Activated CD4-positive, alpha-beta T cell treated with anti-CD3 and anti-CD28 coated beads, Interleukin-2, amount 50 U/mL, for 48 hours (primary cell): ENCODE measurements at places on chromosomes 16 and 17.

DNA sequence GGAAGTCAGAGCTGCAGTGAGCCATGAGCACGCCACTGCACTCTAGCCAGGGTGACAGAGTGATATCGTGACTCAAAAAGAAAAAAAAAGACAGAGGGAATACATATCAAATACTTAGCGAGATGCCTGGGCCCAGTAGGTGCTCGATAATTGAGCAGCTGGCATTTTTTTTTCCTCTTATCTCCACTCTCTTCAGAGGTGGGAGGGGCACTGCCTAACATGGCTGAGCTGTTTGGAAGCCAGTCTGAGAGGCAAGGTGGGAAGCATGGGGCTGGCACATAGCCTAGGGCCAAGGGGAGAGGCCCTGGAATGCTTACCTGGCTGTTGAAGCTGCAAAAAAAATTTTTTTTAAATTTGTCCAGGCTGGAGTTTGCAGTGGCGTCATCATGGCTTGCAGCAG is 38.4 kb downstream of the HIC1 start:
- DNase-seq, result no peak

GRCh38 chr17:57895382-57896060 is 45.7 kb upstream of the MRPS23 start:
- no peak for DNase-seq

DNA sequence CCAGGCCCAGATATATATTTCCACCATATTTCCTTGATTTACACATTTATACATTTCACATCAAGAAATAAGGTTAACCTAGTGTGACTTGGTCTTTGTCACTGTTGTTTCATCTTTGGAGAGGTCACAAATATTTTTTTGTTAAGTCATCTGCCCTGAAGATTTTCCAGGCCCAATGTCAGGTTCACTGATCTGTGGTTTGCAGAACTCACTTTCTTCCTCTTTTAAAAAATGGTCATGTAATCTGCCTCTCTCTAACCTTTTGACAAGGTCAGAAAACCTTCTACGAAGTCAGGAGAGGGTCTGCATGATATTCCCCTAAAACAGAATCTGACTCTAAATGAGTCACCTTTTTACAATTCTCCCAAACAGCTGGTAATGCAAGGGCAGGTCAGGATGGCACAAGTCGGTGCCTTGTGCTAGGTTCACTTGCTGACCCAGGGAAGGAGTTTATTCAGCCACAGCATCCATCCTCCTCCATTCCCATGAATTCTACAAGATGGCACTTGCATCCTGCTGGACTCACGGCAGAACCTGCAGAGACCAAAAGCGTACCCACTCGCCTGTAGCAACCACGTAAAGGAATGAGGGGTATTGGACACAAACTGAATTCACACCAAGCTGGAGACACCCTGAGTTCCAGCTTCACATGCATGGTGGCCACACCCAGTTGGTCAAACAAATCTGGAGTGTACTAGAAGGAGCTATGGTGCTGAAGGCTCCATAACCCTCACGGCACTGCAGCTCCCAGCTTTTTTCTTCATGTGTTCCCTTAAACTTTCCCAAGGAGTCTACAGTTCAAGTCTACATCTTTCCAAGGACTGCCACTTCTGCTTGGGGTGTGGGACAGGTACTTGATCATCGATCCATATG is 1.6 kb upstream of the KIAA0513 start:
- DNase-seq, result no peak

- DNase-seq, result no peak
Observed at GRCh38 chr17:77893144-77894044, 65.1 kb upstream of the TNRC6C start.

- no peak for DNase-seq
Observed at GRCh38 chr17:40621578-40621977, 26.0 kb downstream of the SMARCE1 start.

DNA sequence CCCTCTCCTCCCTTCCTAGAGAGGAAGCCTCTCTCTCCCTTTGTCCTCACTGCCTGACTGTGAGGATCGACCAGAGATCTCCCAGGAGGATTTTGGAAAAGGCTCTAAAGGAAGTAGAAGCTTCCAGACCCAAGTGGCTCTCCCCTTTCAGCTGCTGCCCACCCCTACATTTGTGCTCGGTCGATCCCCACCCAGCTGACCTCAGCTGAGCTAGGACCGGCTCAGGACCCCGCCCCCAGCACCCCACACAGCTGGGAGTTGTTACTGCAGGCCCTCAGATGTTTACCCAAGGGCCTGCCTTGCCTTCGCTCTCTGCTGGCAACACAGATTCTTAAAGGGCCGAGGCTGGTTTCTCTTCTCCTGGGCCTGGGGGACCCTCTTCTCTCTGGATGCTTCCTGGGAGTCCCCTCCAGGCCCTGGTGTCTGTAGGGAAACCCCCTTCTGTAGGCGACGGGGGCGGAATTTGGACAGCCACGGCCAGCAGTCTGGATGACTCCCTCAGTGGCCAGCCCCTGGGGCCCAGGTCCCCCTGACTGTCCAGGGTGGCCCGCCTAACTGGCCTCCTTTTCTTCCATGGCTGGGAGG is 26.9 kb upstream of the TIMP2 start:
- DNase-seq, result no peak

DNA sequence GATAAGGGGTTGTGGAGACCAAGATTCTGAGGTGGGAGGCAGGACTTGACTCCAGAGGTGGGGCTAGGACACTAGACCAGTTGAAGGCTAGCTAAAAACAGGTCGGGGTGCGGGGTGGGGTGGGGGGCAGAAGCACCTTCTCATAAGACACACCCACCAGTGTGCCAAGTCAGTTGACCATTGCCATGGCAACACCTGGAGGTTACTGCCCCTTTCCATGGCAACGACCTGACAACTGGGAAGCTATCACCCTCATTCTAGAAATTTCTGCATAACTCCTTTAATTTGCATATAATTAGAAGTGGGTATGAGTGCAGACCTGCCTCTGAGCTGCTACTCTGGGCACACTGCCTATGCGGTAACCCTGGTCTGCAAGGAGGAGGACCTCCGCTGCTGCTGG is 53.9 kb upstream of the ALOX12 start:
- no peak for DNase-seq

DNA sequence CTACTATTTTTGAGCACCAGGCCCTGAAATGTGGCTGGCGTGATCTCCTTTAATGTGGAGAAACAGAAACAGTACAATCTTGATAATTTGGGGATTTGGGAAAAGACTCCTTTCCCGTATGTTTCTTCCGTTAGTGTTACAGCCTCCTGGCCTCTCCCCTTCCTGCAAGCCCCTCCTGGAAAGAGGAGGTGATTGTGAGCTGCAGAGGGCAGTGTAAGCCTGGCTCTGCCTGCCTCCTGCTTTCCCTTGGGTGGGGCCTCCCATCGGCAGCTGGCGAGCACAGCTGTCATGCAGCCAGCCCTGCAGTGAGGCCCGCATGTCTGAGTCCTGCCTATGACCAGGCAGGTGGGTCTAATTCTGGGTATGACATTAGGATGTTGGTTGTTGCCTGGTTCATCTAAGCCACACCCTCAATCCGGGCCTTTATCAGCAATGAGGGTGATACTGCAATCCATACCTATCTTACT is 48.7 kb upstream of the WSB1 start:
- peak; percentile 59 for DNase-seq
